Stimulated activated CD4-positive, alpha-beta T cell treated with anti-CD3 and anti-CD28 coated beads, Interleukin-1b, Interleukin-23, amount 100 ng/mL, for 1 hour (primary cell): ENCODE measurements at places on chromosomes 3 and 15.

- DNase-seq, result no peak
Measured at GRCh38 chr3:63967675-63968611, 55.4 kb downstream of the PSMD6 start.

DNA sequence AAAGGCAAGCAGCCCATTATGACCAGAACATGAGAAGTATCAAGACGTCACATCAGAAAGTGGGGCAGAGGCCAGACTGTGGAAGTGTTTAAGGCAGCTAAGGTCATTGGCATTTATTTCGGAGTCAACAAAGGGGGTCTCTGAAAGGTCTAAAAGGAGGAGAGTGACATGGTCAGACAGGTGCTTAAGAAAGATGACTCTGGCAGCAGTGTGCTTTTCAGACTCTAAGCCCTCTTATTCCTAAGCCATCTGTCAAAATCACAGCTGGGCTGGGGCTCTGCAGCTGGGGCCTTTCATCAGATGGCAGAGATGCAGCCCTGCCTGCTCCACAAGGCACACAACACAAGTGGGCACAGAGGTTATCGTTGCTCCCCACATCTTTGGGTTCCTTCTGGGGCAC is 14.0 kb downstream of the FBXL22 start:
- no peak for DNase-seq

GRCh38 chr3:159805411-159805772 is 183.2 kb upstream of the IL12A start:
- DNase-seq, result no peak

DNA sequence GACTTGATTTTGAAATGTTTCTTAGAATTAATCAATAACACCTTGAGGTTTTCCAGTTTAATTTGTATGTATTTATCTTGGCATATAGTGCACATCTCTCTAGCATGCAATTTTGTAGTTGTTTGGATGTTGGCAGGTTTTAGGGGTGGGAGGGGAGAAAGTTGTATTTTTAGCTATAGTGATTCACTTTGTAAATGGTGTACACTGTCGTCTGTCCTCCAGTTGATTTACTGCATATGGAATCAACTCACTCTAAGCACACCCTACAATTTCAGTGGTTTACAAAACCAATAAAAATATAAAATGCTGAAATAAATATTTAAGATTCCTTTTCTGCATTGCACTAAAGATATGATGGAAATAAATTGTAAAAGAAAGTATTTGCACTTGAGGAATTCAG is 199.1 kb downstream of the CDIN1 start:
- DNase-seq, result no peak

GRCh38 chr3:62669161-62669560 is 206.1 kb downstream of the CADPS start:
- DNase-seq, result no peak

GRCh38 chr15:77672135-77672534 is 39.4 kb upstream of the LINGO1 start:
- DNase-seq, result no peak

DNA sequence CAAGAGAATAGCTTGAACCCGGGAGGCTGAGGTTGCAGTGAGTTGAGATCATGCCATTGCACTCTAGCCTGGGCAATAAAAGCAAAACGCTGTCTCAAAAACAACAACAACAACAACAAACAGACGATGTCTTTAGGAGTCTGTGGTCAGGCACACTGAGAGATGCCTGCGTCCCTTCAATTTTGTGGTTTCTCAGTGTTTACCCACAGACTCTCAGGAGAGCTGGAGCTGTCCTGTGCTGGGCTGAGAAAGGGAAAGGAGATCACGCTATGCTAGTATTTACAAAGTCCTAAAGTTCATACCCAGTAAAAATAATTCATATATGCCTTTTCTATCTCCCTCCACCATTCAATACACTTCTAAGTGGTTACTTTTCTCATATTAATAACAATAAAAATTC is 6.3 kb downstream of the LAMP3 start:
- no peak for DNase-seq

DNA sequence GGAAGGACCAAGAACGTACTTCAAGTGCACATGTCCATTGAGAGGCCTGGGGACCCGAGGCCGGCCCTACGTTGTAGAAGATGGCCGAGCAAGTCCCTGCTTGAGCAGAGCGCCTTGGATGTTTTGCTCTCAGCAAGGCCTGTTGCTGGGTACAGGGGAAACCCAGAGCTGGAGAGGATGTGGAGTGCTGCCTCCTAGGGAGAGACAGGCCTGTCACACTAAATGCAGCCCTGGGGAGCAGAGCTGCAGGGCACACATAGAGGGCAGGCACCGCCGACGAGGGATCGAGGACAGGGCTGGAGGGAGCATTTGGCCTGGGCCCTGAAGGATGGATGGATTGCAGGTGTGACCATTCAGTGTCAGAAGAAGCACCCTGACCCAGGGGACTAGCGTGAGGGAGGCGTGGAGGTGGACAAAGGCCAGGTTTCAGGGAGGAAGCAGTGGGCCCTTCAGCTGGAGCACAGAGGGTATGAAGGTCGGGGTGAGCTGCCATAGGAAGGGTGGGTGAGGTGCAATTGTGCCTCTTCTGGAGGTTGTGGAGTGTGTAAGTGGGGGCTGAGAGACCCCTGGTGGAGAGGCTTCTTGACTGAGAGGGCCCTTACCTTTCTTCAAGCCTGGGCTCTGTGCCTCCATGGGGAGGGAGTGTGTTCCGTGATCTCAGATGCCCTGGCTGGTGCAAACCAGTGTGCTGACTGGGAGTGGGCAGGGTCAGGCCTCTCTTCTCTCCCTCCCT is 142.4 kb downstream of the CHDH start:
- no peak for DNase-seq
